ENCODE measurements at places on chromosomes 3 and 15.

DNA sequence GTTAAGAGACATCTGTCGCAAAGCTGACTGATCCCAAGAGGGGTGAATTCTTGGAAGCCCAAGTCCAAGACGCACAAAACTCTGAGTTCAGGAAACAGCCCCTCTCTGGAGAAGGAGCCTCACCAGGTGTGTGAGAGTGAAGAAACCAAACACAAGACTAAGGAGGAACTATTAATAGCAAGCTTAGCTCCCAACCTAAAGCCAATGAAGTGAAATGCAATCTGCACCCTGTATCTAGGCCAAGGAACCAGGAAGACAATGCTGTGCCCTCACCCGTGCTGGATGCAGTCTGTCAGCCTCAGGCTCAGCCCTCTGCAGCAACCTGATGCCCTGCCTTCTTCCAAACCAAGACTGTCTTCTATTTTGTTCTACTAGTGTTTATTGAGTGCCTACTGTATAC lies 22.5 kb upstream of the THBS1 start:
- DNase-seq: no peak

DNA sequence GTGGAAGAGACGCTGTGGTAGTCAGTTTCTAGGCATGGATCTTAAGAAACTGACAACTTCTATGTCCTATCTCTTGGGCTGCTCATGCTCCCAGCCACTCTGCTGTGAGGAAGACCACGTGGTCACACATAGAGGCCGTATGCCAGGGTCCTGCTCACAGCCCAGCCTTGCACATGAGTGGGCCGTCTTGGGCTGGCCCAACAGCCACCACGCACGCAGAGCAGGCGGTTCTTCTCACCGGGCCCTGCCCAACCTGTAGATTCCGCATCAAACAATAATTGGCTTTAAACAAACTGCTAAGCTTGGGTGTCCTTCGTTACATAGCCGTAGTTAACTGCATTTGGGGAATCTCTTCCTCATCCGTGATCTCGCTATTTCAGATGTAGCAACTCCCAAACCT lies 26.0 kb downstream of the SLC41A3 start:
- DNase-seq: no peak

DNA sequence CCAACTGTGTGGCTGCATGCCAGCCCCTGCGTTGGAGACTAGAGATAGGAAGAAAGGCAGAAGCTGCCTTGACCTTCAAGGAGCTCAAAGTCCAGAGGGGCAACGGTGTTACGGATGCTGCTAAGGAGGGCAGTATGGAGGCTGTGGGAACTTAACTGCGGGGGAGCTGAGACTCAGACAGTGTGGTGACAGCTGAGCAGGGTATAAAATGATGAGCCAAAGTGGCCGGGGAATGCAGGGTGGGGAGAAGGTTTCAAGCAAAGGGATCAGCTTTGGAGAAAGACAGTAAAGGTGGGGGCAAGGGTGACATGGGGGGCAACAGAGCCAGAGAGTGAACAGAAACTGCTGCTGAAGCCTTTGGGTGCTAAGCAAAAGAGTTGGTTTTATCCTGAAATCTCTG lies 6.2 kb upstream of the CYP1A2 start:
- no peak for DNase-seq

DNA sequence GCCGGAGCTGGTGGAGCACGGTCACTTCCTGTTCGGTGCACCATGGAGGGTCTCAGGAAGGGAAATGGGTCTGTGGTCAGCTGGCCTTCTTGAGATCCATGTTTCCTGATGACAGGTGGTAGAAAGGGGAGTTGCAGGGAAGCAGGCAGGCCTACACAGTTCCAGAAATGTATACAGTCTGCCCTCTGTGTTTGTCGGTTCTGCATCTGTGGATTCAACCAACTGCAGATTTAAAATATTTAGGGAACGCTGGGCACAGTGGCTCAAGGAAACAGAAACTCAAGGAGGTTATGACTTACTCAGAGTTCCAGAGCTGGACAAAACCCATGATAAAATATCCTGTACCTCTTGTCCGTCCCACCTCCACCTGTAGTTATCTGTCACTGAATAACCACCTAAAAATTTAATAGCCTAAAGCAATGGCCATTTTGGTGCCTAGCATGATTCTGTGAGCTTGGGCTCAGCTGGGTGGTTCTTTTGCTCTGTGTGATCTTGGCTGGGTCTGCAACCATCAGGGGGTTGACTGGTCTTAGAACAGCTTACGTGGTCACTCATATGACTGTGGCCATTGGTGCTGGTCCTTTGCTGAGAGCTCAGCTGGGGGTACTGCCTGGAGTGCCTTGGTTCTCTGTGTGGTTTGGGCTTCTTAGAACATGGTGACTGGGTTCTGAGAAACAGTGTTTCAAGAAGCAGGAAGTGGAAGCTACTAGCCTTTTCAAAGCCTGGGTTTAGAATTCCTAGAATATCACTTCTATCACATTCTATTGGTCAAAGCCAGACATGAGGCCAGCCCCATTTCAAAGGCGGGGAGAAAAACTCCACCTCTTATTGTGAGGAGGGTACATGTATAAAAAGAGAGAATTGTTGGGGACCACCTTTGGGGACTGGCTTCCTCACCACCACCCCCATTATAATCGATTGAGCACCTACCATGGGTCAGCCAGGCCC lies 239.7 kb upstream of the BHLHE40 start:
- DNase-seq: no peak
